ENCODE measurements at places on chromosomes 2 and 18. TPM values are rescaled to one million over a fixed set of nuclear protein-coding genes. Genes with fewer than 3 reads are reported as not detected.

The ITPRIPL1 gene
- total RNA-seq: 1.6 TPM

The DHRS9 gene
- 19.1 TPM for total RNA-seq

The CROCC2 gene
- total RNA-seq: 0.26 TPM

The STARD6 gene
- not detected for total RNA-seq

The R3HDM1 gene
- total RNA-seq: 3.7 TPM

The CHAC2 gene
- total RNA-seq: 5.0 TPM

The CTNNA2 gene
- not detected for total RNA-seq

The ITM2C gene
- 14.8 TPM for total RNA-seq

The ASXL3 gene
- total RNA-seq: under 0.01 TPM

The SH3BP4 gene
- 24.6 TPM for total RNA-seq

The RBKS gene
- 0.90 TPM for total RNA-seq

The KLHL30 gene
- total RNA-seq: 0.26 TPM

The MBP gene
- 21.3 TPM for total RNA-seq

The RNF152 gene
- 31.9 TPM for total RNA-seq

The NYAP2 gene
- not detected for total RNA-seq

The PCARE gene
- total RNA-seq: not detected

The RMC1 gene
- 27.4 TPM for total RNA-seq

The SERPINB3 gene
- total RNA-seq: 22.4 TPM

The GEN1 gene
- total RNA-seq: 2.7 TPM

The MAB21L4 gene
- 5.1 TPM for total RNA-seq

The ADGRF3 gene
- total RNA-seq: not detected

The FEV gene
- total RNA-seq: not detected

The GALNT5 gene
- 26.1 TPM for total RNA-seq

The CBLN2 gene
- not detected for total RNA-seq

The RIOK3 gene
- 144 TPM for total RNA-seq

The OR6B2 gene
- total RNA-seq: not detected

The ZNF804A gene
- total RNA-seq: not detected

The HRH4 gene
- 0.13 TPM for total RNA-seq

The FOXD4L1 gene
- total RNA-seq: 0.13 TPM

The CDKL4 gene
- 0.13 TPM for total RNA-seq

The PARD3B gene
- total RNA-seq: 1.6 TPM

The RAB27B gene
- 65.5 TPM for total RNA-seq

The FMNL2 gene
- total RNA-seq: 24.7 TPM

The STON1 gene
- total RNA-seq: 0.79 TPM

The C2orf76 gene
- 12.3 TPM for total RNA-seq

The FSHR gene
- total RNA-seq: not detected

The SRD5A2 gene
- under 0.01 TPM for total RNA-seq
